GM12864 (cell line): ENCODE measurements at places on chromosomes 5 and 9.

DNA sequence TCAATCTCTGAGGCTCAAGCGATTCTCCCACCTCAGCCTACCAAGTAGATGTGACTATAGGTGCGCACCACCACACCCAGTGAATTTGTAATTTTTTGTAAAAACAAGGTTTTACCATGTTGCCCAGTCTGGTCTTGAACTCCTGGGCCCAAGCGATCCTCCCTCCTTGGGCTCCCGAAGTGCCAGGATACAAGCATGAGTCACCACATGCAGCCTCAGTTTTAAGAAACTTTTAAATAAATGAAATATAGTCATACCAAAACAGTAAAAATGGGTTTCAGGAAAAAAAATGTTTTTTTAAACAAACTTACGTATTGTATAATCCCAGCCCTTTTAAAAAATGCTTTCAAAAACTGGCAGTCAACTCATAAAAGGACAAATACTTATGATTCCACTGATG lies 26.6 kb downstream of the FXN start:
- no peak for DNase-seq

DNA sequence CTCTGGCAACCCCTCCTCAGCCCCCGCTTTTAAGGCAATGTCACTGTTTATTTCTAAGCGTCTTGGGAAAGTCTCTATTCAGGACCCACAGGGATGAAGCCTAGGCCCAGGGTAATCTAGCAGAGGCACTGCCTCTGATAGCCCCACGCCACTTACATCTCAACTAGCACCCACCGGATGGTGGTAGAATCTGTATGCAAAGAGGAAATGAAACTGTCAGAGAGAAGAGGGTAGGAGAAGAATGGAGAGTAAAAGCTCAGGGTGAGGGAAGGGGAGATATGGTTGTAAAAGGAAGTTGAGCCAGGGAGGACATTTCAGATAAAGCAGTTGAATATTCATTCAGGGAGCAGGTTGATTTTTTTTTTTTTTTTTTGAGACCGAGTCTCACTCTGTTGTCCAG lies 3.0 kb downstream of the FRRS1L start:
- DNase-seq, result peak; percentile 13

GRCh38 chr5:6111131-6111530 lies 267.2 kb downstream of the MED10 start:
- no peak for DNase-seq

GRCh38 chr5:6581559-6582426 lies 51.1 kb downstream of the NSUN2 start:
- DNase-seq, result no peak

- DNase-seq, result no peak
These were observed 29.3 kb downstream of the PPIC start for GRCh38 chr5:123007182-123007581.
